H1 (cell line): ENCODE measurements at places on chromosomes 16 and 17. TPM values are rescaled to one million over a fixed set of nuclear protein-coding genes. Genes with fewer than 3 reads are reported as not detected.

GOT2 gene
- polyA plus RNA-seq: 62.9 and 69.2 TPM in 2 replicates

CIBAR2 gene
- 0.06 and 0.18 TPM in 2 replicates for polyA plus RNA-seq

CALB2 gene
- 2.6 and 3.3 TPM in 2 replicates for polyA plus RNA-seq

KRT12 gene
- polyA plus RNA-seq: 0.03 TPM in 1 of 2 replicates, not detected in the other

CCL16 gene
- not detected in 2 replicates for polyA plus RNA-seq

RNF43 gene
- 1.5 and 2.3 TPM in 2 replicates for polyA plus RNA-seq

TK1 gene
- polyA plus RNA-seq: 147 and 170 TPM in 2 replicates

TM4SF5 gene
- polyA plus RNA-seq: not detected in 2 replicates

SEPTIN12 gene
- 0.08 and 0.24 TPM in 2 replicates for polyA plus RNA-seq

CAPNS2 gene
- polyA plus RNA-seq: 0.08 TPM in 1 of 2 replicates, not detected in the other

KRT28 gene
- not detected in 2 replicates for polyA plus RNA-seq

TBC1D26 gene
- 1.4 and 2.1 TPM in 2 replicates for polyA plus RNA-seq

IQCK gene
- 9.3 and 10.4 TPM in 2 replicates for polyA plus RNA-seq

ARL17A gene
- 24.6 and 40.7 TPM in 2 replicates for polyA plus RNA-seq

PDK2 gene
- 121 and 154 TPM in 2 replicates for polyA plus RNA-seq

RASD1 gene
- polyA plus RNA-seq: 2.3 and 2.9 TPM in 2 replicates

ASPA gene
- polyA plus RNA-seq: 0.03 TPM in 1 of 2 replicates, not detected in the other

SLC22A31 gene
- 7.7 and 7.9 TPM in 2 replicates for polyA plus RNA-seq

FSCN2 gene
- 0.18 and 0.44 TPM in 2 replicates for polyA plus RNA-seq

NEUROD2 gene
- not detected in 2 replicates for polyA plus RNA-seq

CDH5 gene
- polyA plus RNA-seq: 0.20 and 0.32 TPM in 2 replicates

CNP gene
- polyA plus RNA-seq: 21.9 and 43.3 TPM in 2 replicates
